Body of pancreas (tissue), 4 donors: ENCODE measurements at places on chromosomes 2 and 18. TPM values are rescaled to one million over a fixed set of nuclear protein-coding genes. Genes with fewer than 3 reads are reported as not detected.

The CAPN13 gene
- total RNA-seq, result 21.3 TPM

The BMP10 gene
- not detected for total RNA-seq

The CRYGD gene
- total RNA-seq, result not detected

The LNPK gene
- 10.6 TPM for total RNA-seq

The GPR75 gene
- 4.0 TPM for total RNA-seq

The LOXHD1 gene
- total RNA-seq, result 0.26 TPM

The PRKAG3 gene
- total RNA-seq, result not detected

The ALK gene
- under 0.01 TPM for total RNA-seq

The PCGF1 gene
- 16.5 TPM for total RNA-seq

The LAMA3 gene
- total RNA-seq, result 21.1 TPM

The CNGA3 gene
- 1.3 TPM for total RNA-seq

The CNPPD1 gene
- 27.4 TPM for total RNA-seq

The SCN2A gene
- total RNA-seq, result 1.8 TPM

The VAPA gene
- total RNA-seq, result 58.7 TPM

The RAB10 gene
- 115 TPM for total RNA-seq

The RASGRP3 gene
- total RNA-seq, result 22.1 TPM

The ARHGAP28 gene
- 16.3 TPM for total RNA-seq

The IFT172 gene
- 41.2 TPM for total RNA-seq

The PKDCC gene
- total RNA-seq, result 93.9 TPM

The MYO5B gene
- total RNA-seq, result 17.1 TPM

The ERBB4 gene
- total RNA-seq, result 4.4 TPM

The CDKL4 gene
- total RNA-seq, result 0.99 TPM

The PNKD gene
- 21.3 TPM for total RNA-seq

The ARHGAP15 gene
- total RNA-seq, result 1.3 TPM

The SIX3 gene
- total RNA-seq, result 0.52 TPM

The CHRND gene
- total RNA-seq, result not detected

The LYG1 gene
- not detected for total RNA-seq

The ADD2 gene
- total RNA-seq, result 7.6 TPM

The THUMPD2 gene
- total RNA-seq, result 18.8 TPM

The BOLL gene
- not detected for total RNA-seq

The LBX2 gene
- total RNA-seq, result 2.3 TPM

The CCT7 gene
- total RNA-seq, result 92.3 TPM

The ZNF2 gene
- 0.99 TPM for total RNA-seq

The TMEM178A gene
- total RNA-seq, result 7.8 TPM

The SCN3A gene
- 0.33 TPM for total RNA-seq

The TMEM17 gene
- total RNA-seq, result 3.3 TPM

The LYPD6B gene
- total RNA-seq, result 9.9 TPM

The PAX8 gene
- total RNA-seq, result 2.3 TPM

The TPO gene
- 4.3 TPM for total RNA-seq

The UPP2 gene
- not detected for total RNA-seq

The SPOPL gene
- total RNA-seq, result 20.5 TPM

The TEX51 gene
- not detected for total RNA-seq

The HRH4 gene
- not detected for total RNA-seq

The ANKRD30B gene
- total RNA-seq, result 0.26 TPM

The TMEM200C gene
- 0.78 TPM for total RNA-seq

The TRPM8 gene
- not detected for total RNA-seq

The CFAP65 gene
- not detected for total RNA-seq

The TSPYL6 gene
- not detected for total RNA-seq

The NT5DC4 gene
- not detected for total RNA-seq

The CRYGB gene
- not detected for total RNA-seq

The KYNU gene
- total RNA-seq, result 0.78 TPM

The LYPD1 gene
- total RNA-seq, result 1.6 TPM

The CNTNAP5 gene
- total RNA-seq, result 0.33 TPM

The TDRD15 gene
- total RNA-seq, result 0.33 TPM

The AKAIN1 gene
- not detected for total RNA-seq

The CFAP221 gene
- total RNA-seq, result 12.2 TPM

The RUFY4 gene
- total RNA-seq, result not detected

The PMAIP1 gene
- total RNA-seq, result not detected

The CDH2 gene
- total RNA-seq, result 0.78 TPM
